Stimulated activated CD4-positive, alpha-beta T cell treated with anti-CD3 and anti-CD28 coated beads, Interleukin-1b, Interleukin-23, amount 100 ng/mL, for 1 hour (primary cell): ENCODE measurements at places on chromosomes 13 and 19.
A peak's percentile ranks its signal among the peaks of the same experiment; 100 is the strongest.

- DNase-seq = peak; percentile 35
Observed at GRCh38 chr19:41795031-41795461, 1.3 kb upstream of the CEACAM3 start.

DNA sequence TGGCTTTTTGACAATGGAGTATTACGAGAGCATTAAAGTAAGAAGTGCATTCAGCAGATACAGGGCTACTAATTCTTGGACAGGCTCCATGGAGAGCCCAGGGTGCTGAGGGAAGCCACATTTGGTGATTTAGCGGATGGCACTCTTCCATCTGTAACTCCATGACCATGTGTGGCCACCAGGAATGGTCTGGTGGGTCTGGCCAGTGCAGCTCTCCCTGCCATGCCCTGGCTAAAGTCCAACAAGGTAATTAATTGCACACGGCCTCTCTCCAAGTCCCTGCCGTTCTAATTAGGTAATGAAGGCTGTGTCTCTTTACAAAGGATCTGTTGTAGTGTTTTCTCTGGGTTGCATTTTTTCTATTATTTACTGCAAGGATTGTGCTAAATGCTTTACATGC, 4.3 kb upstream of the ZFR2 start:
- no peak for DNase-seq

- no peak for DNase-seq
Observed at GRCh38 chr13:48645845-48646244, 7.9 kb upstream of the CYSLTR2 start.

- no peak for DNase-seq
Observed at GRCh38 chr13:113860051-113860664, 3.7 kb downstream of the GAS6 start.

GRCh38 chr13:112456138-112457056, 80.2 kb downstream of the SPACA7 start:
- DNase-seq = no peak

GRCh38 chr19:7494416-7495098, 5.7 kb upstream of the PEX11G start:
- DNase-seq = no peak

DNA sequence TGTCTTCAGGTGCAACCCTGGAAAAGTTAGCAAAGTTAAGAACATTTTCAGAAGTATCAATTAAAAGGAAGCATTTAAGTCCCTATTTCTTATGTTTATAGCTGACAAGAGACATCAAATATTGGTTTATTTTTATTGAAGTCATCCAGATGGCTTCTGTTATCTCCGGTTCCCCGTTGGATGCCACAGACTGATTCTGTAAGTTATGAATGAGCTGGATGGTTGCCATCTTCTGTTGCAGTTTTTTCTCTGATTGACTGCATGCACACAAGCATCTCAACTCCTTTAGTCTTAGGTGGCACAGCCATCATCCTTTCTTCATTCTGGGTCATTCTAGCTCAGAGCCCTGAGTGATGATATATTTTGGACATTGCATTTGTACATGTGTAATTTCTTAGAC, 10.6 kb upstream of the OXGR1 start:
- DNase-seq = no peak

DNA sequence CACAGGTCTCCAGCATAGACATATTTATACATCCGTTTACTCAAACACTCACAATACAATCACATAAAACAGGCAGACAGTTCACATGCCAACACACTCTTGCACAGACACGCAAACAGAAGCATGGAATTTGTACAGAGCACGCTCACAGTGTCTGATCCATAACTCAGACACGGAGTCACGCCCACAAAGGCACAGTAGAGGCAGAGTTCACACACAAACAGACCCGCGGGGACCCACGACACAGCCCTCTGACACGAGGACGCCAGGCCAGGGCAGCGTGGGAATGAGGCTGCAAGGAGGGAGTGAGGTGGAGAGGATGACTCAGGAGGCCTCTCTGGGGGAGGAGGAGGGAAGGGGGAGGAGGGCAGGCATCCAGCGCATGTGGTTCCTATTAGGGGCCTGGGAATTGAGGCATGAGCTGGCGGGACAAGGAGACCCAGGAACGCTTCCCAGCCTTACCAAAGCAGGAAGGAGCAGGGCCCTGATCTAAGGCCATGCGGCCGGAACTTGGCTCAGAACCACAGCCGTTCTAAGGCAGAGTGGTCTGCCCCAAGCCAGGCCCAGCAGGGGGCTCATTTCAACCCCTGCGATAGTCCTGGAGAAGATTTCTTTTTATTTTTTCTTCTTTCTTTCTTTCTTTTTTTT, 9.1 kb upstream of the OLFM2 start:
- DNase-seq = no peak

DNA sequence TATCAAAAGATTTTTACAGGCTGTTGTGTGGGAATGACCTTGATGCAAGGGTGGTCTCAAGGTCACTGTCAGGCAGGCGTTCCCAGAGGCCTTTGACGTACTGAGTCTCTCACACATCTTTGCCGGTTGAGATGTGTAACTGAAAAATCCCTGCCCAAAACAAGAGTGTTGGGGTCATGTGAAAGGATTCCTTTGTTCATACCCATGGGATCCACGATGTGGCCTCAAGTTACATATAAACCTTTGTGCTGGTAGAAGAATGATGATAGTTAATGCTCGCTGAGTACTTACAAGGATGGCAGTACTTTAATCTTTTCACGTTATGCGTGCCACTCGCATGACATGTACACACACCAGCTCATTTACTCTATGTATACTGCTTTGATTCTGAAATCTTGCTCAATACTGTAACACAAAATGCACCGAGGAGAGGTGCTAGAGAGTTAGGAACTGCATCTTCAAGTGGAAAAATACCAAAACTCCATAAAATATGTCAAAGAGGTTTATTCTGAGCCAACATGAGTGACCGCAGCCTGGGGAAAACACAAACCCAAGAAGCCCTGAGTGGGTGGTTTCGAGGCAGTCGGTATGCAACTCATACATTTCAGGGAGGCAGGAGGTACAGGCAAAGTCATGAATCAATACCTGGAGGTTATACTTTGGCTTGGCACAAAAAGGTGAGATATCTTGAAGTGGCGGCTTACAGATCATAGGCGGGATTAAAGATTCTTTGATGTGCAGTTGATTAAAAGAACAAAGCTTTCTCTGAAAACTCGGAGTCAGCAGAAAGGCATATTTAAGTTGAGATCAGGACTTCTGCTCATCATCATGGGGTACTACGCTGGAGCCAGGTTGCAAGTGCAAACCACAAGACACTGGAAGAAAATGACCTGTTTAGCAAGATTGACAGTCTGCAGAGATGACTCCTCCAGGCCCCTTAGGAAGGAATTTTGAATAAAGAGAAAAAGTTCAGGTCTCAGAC, 87.4 kb upstream of the ARHGEF7 start:
- no peak for DNase-seq

- no peak for DNase-seq
Observed at GRCh38 chr13:102825921-102826706, 19.7 kb upstream of the ERCC5 start.

GRCh38 chr13:41370736-41371135, 59.7 kb downstream of the NAA16 start:
- no peak for DNase-seq

GRCh38 chr19:10565028-10565566, 713 bp downstream of the KRI1 start:
- DNase-seq = no peak

GRCh38 chr19:2274931-2275535, 6.9 kb downstream of the PEAK3 start:
- DNase-seq = no peak

DNA sequence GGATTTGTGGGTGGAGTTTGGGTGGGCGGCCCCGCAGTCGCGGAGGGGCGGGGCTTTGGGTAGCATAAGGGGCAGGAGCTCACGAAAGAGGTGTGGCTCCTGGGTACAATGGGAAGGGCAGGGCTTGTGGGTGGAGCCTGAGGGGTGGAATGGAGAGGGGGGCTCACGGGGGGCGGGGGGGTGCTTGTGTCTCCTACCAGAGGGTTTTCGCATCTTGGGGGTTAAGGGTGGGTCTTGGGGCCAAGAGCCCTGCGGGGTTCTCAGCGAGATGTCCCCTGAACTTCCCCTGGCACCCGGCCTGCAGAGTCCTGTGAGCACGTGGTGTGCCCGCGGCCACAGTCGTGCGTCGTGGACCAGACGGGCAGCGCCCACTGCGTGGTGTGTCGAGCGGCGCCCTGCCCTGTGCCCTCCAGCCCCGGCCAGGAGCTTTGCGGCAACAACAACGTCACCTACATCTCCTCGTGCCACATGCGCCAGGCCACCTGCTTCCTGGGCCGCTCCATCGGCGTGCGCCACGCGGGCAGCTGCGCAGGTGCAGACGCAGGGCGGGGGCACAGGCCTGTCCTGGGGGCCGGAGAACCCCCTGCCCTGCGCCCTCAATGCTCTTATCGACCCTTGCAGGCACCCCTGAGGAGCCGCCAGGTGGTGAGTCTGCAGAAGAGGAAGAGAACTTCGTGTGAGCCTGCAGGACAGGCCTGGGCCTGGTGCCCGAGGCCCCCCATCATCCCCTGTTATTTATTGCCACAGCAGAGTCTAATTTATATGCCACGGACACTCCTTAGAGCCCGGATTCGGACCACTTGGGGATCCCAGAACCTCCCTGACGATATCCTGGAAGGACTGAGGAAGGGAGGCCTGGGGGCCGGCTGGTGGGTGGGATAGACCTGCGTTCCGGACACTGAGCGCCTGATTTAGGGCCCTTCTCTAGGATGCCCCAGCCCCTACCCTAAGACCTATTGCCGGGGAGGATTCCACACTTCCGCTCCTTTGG, 5.1 kb downstream of the FSTL3 start:
- DNase-seq = peak; percentile 82

- no peak for DNase-seq
Observed at GRCh38 chr19:1228161-1228957, 9.4 kb downstream of the CBARP start.
